ENCODE measurements at places on chromosomes 12 and 14. TPM values are rescaled to one million over a fixed set of nuclear protein-coding genes. Genes with fewer than 3 reads are reported as not detected.

The GCH1 gene
- total RNA-seq: 8.1 TPM

The DCD gene
- total RNA-seq: not detected

The LRRC10 gene
- total RNA-seq: not detected

The CISTR gene
- total RNA-seq: not detected

The MYO1H gene
- total RNA-seq: not detected

The FAM222A gene
- 1.1 TPM for total RNA-seq

DNA sequence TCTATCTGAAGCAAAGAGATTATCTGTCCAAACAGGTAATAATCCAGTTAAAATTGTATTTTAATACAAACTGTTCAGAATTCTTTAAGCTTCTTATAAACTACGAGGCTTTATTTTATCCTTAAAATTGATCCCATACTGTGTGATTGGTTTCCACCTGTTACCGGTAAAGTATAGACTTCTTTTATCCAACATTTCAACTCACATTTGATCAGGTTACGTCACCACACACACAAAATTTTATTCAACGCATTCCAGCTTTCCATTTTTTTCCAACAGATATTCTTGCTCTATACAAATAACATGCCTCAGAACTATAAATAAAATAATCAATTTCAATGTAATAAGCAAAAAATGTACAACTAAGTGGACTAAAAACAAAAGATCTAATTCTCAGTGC, 4.5 kb downstream of the NOVA1 start:
- DNase-seq: no peak

- DNase-seq: peak; percentile 60
Measured at GRCh38 chr14:20998674-20999366, at the start of gene SLC39A2. Gene SLC39A2, plus strand, starts transcription at chr14:20999293. Its CDS starts 154 bp downstream, at chr14:20999447.

DNA sequence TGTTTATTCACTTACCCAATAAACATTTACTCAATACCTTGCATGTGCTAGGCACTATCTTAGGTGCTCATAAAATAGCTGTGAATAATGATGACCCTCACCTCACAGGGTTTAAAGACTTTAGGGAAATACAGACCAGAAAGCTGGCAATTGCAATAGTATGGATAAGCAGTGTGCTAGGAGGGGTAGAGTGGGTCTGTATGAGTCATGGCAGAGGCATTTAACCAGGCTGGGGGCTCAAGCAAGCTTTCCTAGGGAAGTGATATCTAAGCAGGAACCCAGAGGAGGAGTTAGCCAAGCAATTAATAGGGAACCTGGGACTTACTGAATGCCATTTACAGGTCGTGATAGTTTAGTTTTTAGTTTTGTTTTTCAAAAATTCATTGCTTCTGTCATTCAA, 123.9 kb upstream of the CCDC198 start:
- DNase-seq: peak; percentile 19

- DNase-seq: peak; percentile 31
Measured at GRCh38 chr14:92922883-92923743, at the start of gene CHGA. Gene CHGA, plus strand, starts transcription at chr14:92923150. Its CDS starts 210 bp downstream, at chr14:92923360.

- DNase-seq: peak; percentile 87
Measured at GRCh38 chr12:117857632-117858612, 110.9 kb downstream of the KSR2 start.

- DNase-seq: no peak
Measured at GRCh38 chr14:84351646-84352045, 1178.3 kb upstream of the FLRT2 start.
